ENCODE measurements at places on chromosomes 7 and 10.

DNA sequence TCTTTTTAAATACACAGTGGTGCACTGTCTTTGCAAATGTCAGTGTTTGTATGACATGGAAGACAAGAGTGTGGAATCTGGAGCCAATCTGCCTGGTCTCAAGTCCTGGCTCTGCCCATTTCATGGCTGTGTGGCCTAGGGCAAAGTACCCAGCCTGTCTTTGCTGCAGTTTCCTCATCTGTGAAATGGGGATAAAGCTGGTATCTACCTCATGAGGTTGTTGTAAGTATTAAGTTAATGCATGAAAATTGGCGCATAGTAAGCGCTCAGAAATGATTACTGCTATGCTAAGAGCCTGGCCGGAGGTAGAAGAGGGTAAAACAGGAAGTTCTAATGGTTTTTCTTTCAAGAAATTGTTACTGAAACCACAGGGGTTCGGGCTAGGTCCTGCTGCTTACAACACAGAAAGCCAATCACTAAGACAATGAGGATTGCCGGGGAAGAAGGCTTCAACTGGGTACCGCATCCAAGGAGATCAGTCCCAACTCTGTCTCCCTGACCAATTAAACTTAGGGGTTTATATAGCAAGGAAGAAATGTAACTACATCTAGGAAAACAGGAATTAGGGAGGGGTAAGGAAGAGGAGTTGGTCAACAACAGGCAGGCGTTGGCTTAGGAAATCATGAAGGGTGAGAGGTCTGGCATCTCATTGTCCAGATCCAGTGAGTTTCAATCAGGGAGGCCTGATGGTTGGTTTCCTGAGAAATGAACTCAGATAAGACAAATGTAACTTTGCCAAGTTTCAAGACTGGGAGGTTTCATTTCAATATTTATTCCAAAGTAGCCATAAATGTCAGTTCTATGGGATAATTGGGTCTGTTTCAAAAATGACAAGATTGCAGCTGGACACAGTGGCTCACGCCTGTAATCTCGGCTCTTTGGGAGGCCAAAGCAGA is 57.0 kb downstream of the CHST3 start:
- no peak for DNase-seq

- peak; percentile 69 for DNase-seq
Observed at GRCh38 chr7:106770191-106770590, 94.9 kb upstream of the PIK3CG start.

- DNase-seq, result no peak
Observed at GRCh38 chr7:2493205-2494164, 17.3 kb upstream of the GRIFIN start.

DNA sequence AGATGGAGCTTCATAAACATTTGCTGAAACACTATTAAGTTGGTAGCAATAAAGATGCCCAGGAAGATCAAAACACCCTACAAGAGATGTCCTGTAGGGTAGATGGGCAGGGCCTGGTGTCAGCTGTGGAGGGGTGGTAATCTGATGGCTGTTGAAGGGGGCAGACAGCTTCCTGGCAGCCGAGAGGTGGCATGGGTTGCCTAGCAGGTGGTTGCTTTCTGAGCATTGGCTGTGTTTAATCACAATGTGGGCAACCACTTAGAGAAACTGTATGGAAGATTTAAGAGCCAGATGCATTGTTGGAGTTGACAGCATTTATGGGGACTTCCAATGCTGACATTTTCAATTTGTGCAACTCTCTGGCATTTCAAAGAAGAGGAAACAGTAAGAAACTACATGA is 79.9 kb upstream of the SLC26A5 start:
- no peak for DNase-seq

- no peak for DNase-seq
Observed at GRCh38 chr7:41428381-41428780, 274.5 kb downstream of the INHBA start.

DNA sequence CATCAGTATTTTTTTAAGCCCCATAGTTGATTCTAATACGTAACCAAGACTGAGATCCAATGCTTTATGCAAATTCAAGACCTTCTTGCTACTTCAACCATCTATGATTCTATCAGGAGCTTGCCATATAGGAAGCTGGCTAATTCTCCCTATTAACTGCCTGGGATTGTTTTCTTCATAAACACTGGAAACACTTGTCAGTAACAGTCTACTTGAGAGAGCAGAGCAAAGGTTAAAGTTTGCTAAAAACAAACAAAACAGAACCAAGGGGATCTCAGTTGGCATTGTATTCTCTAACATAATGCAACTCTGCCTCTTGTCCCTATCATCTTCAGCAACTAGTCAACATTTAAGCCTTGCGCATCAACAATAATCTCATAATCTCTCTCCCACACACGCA is 21.0 kb upstream of the PTPN12 start:
- no peak for DNase-seq

DNA sequence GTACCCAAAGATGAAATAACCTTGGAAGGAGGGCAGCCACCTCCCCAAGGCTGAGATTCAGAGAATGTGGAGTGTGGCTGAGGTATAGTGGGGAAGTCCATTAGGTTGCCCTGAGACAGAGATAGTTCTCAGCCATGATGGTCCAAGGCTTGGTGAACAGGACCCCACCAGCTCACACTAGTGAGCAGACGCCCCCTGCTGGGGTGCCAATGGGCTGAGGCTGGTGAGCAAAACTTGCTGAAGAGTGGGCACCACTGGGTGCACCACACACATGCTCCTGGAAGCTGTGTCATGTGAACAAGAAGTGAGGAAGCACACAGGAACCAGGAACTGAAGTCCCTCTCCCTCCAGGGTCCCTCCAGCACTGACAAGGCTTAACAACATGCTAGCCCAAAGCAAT is 8.9 kb downstream of the FBXL13 start:
- no peak for DNase-seq

- DNase-seq, result no peak
Observed at GRCh38 chr10:11141571-11142091, 124.0 kb downstream of the CELF2 start.

DNA sequence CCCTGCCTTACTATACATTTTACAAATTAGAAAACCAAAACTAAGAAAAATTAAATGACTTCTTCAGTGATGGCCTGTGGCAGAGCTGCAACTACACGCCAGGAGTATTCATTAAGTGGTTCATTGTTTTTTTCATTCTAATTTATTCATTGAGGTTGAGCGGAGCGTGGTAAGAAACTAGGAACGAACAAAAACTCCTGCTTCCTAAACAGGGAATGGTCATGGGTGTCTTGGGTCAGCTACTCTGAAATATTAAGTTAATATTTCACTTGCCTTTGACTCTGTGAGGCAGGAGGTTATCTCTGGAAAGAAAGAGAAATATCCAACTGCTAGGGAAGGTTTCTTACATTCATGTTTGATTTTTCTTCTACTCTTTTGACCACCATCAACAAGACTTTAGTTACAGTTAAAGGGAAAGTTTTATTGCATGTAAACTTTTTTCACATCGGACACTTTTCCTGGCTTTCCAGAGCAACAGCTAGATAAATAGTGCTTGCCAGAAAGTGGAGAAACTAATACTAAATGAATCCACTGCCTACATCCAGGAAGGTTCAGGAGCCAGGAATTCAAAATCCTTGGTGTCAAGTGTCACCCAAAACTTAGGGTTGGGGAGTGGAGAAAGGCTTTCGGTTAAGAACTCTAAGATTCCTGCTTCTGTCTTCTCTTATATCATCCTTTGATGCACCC is 896 bp upstream of the GNG11 start:
- DNase-seq, result no peak

GRCh38 chr7:21028186-21028585 is 241.5 kb upstream of the SP8 start:
- no peak for DNase-seq

GRCh38 chr10:95196046-95196445 is 2.0 kb downstream of the ACSM6 start:
- no peak for DNase-seq

DNA sequence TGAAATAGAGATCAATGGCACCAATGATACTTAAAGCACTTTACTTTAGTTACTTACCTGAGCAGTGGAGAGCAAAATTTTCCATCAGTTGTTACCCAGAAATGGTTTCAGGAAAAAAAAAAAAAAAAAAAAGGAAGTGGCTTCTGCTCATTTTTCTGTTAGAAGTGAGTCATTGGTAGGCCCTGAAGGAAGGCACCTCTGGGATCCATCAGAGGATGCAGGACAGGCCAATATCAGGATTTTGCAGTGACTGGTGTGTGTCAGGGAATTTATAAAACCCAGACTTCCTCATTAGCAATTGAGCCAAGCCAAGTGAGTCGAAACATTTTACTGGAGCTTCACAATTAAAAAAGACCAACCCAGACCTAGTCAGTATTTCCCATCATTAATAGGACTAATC is 2.3 kb upstream of the SMIM30 start:
- DNase-seq, result no peak

DNA sequence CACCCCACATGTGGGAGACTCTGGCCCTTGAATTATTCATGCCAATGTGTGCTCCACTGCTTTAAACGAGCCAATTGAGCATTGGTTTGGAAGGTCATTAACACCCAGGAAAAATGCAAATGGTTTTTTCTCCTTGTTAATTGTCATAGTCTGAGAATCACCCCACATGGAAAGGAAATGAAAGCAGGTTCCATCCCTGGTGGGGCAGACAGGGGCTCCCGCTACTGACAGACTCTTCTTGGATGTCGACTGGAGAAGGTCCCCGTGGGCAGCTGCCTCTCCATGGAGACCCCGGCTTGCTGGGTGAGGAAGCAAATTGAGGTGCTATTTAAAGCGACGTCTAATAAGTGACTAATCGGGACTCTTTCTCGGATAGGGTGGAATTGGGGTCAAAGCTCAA is 32.0 kb upstream of the EN2 start:
- no peak for DNase-seq

DNA sequence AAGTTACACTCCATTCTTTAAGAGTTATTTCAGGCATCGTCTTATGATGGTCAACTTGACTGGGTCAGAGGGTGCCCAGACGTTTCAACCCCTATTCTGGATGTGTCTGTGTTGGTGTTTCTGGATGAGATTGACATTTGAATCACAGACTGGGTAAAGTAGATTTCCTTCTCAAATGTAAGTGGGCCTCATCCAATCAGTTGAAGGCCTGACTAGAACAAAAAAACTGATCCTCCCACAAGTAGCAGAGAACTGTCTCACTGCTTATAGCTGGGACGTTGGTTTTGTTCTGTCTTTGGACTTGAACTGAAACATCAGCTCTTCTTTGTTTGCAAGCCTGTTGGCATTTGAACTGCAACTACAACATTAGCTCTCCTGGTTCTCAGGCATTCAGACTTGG is 76.3 kb upstream of the LYZL1 start:
- no peak for DNase-seq

- DNase-seq, result no peak
Observed at GRCh38 chr10:26952094-26952493, 91.3 kb upstream of the ABI1 start.

- no peak for DNase-seq
Observed at GRCh38 chr10:27330074-27330473, 89.5 kb upstream of the ACBD5 start.

- DNase-seq, result no peak
Observed at GRCh38 chr7:99369767-99370391, 4.7 kb upstream of the ARPC1B start.

DNA sequence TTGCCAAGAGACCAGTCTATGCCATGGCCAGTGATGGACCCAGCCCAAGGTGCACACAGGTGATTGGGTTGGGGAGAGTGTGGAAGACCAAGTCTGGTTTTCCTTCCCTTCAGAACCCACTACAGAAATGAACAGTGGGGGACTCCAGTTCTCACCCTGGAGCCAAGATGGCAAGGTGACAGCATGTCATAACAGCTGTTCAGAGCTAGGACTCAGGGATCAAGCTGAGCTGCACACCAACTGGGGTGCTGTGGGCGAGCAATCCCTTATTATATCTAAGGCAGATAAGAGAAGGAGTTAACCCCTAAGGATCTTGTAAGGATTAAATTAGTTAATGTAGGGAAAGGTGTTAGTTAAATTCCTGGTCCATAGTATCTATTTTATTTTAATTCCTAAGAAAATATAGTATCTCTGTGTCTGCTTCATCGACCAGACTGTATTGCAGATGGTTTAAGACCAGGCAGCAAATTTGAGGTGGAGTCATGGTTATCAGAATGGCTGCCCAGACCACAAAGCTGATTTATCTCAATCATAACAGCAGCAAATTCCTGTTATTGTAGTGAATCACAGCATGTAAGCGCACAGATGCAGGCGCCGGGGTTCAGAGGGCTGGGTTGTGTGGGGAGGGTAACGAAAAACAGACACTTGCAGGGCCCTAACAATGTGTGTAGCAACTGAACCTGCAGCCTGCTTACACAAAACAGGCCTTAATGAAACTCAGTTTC is 208.7 kb upstream of the ZNF32 start:
- peak; percentile 78 for DNase-seq

DNA sequence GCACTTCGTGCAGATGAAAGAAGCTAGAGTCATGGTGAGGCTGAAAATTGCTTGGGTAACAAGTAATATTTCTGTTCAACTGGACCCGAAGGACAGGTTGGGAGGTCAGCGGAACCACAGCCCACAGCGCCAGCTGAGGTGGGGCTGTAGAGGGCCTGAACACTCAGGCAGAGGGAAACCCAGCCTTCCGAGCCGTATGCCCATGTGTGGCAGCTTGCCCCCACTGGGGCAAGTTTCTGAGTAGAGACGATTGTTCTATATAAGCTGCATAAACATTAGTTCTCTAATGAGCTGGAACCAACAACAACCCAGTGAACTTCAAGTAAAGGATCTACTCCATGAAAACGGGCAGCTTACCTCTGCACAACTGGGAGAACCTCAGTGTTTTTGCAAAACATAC is 58.4 kb upstream of the TNS3 start:
- no peak for DNase-seq

- DNase-seq, result no peak
Observed at GRCh38 chr10:110426294-110427181, 71.2 kb upstream of the DUSP5 start.

DNA sequence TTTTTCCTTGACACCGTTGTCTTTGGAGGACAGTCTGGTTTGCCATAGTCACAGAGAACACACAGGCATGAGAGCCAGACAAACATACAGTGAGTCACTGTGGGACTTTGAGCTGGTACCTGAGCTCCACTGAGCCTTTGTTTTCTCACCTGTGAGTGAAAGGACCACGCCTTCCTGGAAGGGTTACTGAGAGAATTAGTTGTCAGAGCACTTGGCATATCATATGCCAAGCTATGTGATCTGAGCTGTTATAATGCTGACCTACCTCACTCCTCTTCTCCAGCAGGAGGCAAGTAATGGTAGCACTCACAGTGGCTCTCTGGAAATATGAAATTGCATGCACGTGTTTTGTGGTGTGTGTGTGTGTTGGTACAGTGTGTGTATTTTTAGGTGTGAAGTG is 59.7 kb downstream of the CXCL12 start:
- no peak for DNase-seq
